ENCODE measurements at places on chromosomes 11 and 22.

- DNase-seq: no peak
These were observed 154.4 kb downstream of the BBOX1 start for GRCh38 chr11:27194976-27195375.

DNA sequence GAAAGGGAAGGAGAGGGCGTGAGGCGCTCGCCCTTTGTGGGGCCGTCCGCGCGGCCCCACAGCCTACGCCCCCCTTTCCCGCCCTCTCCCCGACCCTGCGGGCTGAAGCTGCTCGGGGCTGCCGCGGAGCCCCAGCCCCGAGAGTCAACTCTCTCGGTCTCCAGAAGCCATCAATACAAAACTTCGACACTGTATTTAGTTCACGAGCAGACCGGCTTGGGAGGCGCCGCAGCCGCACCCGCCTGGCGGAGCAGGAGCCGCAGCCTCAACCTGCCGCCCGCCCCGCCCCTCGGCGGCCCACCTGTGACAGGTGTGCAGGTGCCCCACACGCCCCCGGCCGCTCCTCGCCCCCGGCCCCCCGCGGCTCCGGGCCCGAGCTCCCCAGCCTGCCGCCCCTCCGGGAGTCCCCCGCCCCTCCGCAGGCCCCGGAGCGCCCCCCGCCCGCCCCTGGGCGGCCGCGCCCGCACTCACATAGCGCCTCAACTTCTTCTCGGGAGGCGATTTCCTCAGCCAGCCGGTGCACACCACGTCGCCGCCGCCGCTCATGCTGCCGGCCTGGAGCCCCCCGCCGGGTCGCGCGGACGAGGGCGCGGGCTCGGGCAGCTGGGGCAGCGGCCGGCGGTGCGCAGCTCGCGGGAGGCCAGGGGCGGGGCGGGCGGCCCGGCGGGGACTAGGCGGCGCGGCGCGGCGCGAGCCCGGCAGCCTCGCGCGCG lies at the start of gene GAB2:
GAB2 (minus strand) TSS at position 646 of the 713 bp plus-strand sequence; CDS start at position 546, 100 bp downstream.
- no peak for DNase-seq

DNA sequence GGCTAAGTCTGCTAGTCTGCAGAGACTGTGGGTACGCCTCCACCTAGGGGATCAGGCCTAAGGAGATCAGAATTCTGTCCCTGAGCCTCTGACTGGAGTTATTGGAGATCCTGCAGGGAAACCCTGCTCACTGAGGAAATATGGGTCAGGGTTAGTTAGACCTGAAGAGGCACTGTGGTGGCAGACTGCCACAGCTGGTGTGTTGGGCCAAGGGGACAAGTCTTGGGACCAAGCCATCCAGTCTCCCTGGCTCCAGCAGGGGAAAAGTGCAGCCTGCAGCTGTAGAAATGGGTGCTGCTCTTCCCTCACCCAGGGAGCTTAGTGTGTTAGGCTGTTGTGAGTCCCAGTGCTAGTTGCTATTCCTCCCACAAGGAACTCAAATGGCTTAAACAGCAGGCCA lies 334.8 kb upstream of the LARGE1 start:
- DNase-seq: no peak

- no peak for DNase-seq
These were observed 90.4 kb downstream of the HIPK3 start for GRCh38 chr11:33347490-33348125.

- no peak for DNase-seq
These were observed 1.4 kb upstream of the KCNQ1OT1 start for GRCh38 chr11:2701230-2701629.

GRCh38 chr22:19988965-19989724 lies 27.5 kb downstream of the ARVCF start:
- no peak for DNase-seq

DNA sequence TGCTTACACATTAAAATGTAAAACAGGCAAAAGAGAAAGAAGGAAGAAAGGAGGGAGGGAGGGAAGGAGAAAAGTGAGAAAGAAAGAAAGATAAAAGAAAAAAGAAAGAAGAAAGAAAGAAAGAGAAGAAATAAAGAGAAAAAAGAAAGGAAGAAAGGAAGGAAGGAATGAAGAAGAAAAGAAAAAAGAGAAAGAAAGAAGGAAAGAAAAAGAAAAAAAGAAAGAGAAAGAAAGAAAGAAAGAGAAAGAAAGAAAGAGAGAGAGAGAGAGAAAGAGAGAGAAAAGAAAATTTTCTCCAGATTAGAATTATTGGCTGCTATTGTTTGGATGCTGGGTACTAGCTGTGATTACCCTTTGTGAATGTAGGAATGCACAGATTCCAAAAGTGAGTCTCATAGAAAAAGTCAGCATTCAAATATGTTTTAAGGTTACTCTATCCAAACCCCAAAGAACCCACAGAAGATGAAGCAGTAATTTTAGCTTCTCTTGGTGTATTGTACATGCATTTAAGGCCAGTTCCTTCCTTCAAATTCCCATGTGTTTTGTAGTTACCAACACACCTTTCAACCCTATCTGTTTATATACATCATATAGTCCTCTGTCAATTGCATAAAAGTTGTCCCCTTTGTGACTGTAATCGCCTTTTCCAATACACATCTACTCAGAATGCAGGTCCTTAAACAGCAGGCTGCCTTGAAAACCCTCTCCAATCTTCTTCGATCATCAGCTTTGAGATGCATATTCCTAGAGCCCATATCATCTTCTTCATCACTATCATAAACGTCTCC lies 789 bp upstream of the FAM111A start:
- DNase-seq: no peak

All from nephron progenitor cell (in vitro differentiated cells).